Stimulated activated CD4-positive, alpha-beta T cell treated with anti-CD3 and anti-CD28 coated beads, Interleukin-4, amount 100 ng/mL, for 1 hour (primary cell): ENCODE measurements at places on chromosomes 4 and X.

GRCh38 chr4:46947541-46947940 is 38.5 kb upstream of the COX7B2 start:
- no peak for DNase-seq

DNA sequence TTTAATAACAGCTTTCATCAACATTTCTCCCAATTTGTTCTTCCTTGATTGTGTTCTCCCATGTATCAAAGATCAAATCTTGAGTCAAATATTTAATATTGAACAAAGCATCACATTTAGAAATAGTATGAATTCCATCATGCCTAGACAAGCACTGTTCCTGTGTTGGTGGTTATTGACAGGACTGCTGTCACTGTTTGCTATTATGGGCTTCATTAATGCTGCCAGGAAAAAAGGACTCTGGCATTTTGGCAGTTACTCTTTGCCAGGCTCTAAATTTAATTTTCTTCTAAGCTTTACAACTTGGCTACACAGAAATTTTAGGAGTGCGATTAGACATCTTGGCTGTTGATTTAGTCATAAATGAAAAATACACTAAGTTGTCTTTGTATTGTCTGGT is 295.9 kb upstream of the NRK start:
- DNase-seq, result no peak

DNA sequence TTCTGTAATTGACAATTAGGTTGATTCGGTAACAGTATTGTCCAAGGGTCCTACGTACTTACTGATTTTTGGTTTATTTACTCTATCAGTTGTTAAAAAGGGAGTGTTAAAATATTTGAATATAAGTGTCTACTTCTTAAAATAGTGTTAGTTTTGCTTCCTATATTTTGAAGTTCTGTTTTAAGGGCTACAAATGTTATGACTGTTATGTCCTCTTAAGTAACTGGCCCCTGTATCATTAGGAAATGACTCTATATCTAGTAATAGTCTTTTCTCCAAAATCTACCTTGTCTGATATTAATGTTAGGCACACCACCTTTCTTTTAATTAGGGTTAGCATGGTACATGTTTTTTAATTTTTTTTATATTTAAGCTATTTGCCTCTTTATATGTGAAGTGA is 30.1 kb downstream of the ANKRD50 start:
- DNase-seq, result no peak

DNA sequence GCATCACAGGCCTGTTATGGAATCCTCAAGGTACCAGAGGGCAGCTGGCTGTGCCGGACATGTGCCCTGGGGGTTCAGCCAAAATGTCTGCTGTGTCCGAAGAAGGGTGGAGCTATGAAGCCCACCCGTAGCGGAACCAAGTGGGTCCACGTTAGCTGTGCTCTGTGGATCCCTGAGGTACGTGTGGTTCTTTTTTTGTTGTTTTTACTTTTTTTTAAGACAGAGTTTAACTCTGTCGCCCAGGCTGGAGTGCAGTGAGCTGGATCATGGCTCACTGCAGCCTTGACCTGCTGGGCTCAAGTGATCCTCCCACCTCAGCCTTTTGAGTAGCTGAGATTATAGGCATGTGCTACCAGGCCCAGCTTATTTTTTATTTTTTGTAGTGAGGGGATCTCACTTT is 46.1 kb downstream of the JADE1 start:
- no peak for DNase-seq

GRCh38 chrX:148024425-148025148 is 43.5 kb downstream of the FMR1NB start:
- DNase-seq, result no peak

- DNase-seq, result no peak
Observed at GRCh38 chr4:143025081-143025704, 159.5 kb upstream of the USP38 start.

GRCh38 chr4:16583764-16584163 is 314.7 kb downstream of the LDB2 start:
- DNase-seq, result no peak

GRCh38 chr4:188779581-188779980 is 640.3 kb downstream of the TRIML1 start:
- no peak for DNase-seq

GRCh38 chr4:121308328-121308663 is 72.5 kb downstream of the QRFPR start:
- DNase-seq, result no peak

DNA sequence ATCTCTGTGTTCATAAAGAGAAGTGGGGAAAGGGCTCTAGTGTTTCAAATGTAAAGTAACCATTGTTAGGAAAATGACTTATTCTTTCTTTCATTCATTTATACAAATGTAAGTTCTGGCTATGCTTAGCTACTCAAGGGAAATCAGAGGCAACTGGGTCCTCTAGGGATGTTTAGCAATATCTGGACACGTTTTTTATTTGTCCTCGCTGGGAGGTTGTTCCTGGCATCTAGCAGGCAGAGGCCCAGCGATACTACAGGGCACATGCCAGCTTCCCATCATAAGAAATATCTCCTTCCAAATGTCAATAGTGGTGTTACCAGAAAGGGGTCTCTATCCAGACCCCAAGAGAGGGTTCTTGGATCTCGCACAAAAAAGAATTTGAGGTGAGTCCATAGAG is 150.0 kb downstream of the VCX3A start:
- DNase-seq, result no peak

GRCh38 chr4:170015285-170015684 is 10.9 kb downstream of the MFAP3L start:
- DNase-seq, result no peak

GRCh38 chr4:105197777-105198176 is 51.1 kb downstream of the TET2 start:
- DNase-seq, result no peak

DNA sequence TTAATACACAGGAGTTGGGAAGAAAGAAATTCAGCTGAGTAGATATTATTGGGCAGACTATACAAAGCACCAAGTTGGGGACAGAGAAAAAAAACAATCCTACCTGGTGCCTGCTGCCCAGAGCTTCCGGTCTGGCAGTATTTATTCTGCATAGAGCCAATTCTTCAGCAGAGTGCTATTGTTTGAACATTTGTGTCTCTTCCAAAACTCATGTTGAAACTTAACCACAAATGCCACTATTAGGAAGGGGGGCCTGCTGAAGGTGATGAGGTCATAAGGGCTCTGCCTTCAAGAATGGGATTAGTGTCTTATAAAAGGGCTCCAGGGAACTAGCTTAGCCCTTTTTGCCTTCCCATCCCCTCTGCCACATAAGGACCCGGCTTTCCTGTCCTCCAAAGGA is 136.2 kb downstream of the EVC2 start:
- no peak for DNase-seq

- no peak for DNase-seq
Observed at GRCh38 chr4:185192059-185192458, 11.7 kb downstream of the CFAP97 start.

- DNase-seq, result no peak
Observed at GRCh38 chr4:156547891-156548290, 423.7 kb downstream of the PDGFC start.

DNA sequence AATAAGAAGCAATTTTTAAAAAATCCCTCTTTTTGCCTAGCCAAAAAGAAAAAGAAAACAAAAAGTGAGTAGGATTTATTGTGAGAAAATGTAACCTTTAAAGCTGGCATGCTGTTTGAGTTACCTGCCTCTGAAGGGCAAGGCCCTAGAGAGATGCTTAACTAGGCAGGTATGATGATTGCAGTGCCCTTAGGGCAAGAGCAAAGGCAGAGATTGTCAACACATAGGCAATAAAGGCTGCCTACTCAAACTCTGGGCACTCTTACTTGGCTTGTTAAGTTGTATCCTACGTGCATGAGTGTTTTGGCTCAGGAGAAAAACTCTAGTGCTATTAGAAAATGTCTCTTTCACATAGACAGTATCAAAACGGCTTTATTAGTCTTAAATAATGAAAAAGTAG is 306.0 kb downstream of the RPA4 start:
- no peak for DNase-seq

- no peak for DNase-seq
Observed at GRCh38 chr4:121177246-121178137, 13.4 kb upstream of the TNIP3 start.

DNA sequence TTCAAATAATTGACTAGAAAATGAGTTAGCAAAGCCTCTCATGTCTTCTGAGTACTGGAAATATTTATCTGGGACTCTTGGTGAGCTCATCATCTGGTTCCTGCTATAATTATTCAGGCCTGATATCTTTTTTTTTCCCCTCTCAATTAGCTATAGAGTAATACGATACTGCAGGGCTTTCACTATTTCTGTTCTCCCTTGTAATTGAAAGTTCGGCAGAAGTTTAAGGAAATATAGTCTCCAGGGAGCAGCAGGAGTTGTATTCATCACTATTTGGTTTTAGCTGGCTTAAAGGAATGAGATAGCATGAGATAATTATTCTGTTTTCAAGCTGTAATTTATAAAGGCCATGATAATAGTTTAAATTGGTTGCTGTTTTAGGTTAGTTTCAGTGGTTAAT is 378.6 kb upstream of the EPHA5 start:
- no peak for DNase-seq

GRCh38 chr4:37648084-37648817 is 37.9 kb downstream of the RELL1 start:
- DNase-seq, result no peak

DNA sequence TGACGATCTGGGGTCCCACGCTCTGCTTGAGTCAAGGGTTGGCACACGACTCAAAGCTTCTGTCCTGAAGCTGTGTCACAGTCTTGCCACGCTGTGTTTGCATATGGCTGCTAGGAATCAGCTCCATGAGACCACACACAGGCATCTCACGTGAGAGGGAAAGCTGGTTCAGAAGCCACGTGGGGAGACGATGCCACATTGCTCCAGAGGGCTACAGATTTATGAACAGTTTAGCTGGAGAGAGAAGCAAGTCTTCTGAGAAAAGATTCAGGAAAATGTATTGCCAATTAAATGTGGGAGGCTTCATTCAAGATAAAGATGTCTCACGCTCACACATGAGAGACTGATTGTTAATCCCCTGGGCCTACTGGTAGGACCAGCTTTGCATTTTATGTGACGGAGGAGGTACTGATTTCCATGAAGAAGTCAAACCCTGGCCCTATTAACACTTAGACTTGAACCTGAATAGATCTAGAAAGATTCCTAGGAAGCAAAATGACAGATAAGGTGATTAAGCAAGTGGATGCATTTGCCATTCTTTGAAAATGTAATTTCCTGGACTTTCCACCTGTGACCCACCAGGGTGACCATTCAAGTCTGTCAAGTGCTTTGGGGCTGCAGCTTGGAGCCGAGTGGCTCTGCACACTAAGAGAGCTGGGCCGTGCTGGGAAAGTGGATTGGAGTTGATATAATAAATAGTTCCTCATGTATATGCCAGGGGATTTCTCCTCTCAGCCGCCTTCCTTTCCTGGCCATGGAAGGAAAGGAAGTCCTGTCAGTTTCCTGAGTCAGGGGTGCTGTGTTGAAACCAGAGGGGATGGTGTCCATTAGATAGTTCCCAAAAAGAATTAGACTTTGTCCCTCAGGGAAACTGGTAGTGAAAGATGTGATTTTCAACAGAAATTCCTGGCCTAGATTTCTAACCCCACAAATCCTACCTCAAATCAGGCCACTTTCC is 29.0 kb downstream of the ENPP6 start:
- no peak for DNase-seq

DNA sequence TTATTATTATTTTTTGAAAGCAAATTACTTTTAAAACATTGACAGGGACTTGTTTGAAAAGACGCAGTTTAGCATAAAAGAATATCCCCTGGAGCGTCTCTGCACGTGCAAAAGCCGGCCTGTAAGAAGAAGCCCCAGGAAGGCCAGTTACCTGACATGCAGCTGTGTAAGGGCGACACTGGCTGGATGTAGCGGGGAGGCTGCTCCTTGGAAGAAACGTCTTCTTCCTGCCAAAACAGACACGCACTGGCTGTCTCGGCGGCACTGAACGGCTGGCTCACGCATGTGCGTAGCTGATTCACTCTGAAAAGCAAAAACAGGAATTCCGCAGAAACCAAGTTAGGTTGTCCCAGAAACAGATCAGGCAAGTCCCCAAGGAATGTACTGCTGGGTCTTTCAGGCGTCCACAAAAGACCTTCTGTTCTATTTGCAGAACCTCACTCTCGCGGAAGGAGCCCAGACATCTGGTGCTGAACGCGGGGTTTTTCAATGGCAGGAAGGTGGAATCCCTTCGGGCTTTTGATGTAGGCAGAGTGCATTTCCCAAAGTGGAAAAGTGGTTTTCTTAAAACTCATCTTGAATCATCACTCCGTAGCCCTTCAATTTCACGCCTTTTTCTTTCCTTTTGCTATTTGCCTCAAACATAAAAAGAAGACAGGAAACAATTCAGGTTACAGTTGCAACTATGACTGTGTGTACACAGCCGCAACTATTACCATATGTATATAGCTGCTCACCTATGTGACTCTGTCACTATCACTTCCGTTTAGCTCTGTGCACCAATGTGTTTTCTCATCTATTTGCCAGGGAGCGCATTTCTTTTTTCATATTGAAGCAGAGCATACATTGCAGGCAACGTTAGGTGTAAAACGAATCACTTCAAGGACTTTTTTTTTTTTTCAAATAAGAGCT is 38.1 kb upstream of the ARSH start:
- DNase-seq, result peak; percentile 10

DNA sequence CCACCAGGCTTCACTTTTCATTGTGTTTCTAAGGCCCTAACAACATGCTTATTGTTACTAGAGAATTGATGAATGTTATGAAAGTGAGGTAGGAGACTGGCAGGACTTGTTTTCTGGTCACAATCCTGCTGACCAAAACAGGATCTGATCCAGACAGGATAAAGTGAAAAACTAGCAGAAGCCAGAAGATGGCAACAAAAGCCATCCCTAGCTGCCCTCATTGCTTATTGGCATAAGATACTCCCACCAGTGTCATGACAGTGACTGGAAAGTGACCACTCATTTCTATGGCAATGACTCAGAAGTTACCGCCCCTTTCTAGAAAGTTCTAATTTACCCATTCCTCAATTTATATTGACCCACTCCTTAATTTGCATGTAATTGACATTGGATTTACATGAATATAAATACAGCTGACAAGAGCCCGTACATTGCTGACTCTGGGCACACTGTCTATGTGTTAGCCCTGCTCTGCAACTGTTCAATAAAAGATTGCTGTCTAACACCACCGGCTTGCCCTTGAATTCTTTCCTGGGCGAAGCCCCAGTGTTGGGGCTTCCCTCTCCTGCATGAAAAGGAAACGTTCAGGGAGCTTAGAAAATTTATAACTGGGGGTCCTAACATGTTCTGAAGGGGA is 30.0 kb upstream of the FGG start:
- DNase-seq, result no peak

DNA sequence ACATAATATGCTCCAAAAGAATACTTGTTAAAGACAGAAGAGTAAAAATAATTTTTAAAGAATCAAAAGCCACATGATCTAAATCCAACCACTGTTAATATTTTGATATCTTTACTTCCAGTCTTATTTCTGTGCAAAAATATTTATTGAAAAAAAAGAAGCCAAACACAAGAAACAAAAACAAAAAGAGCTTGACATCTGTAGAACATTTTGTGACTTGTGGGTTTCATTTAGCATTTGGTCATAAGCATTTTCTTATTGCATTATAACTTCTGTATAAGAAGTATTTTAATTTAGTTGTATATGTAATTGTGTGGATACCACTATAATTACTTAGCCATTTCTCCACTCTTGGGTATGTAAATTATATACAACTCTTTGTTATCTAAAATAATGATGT is 63.1 kb downstream of the DIPK2B start:
- no peak for DNase-seq
